ENCODE measurements at places on chromosomes 4 and X.

DNA sequence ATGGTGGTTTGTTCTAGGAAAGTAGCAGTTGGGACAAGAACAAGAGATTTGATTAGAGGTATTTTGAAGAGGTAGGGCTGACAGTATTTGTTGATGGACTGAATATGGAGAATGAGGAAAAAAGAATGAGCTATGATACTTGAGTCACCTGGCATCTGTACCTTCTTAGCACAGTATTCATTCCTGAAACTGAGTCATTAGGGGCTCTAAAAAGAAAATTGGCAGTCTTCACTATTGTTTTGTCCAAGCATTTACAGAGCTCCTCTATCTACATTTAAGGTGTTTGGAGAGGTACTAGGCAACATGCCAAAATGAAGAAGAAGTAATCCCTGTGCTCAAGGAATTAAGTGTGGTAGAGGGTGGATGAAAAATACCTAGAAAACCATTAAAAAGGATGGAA, 165.8 kb downstream of the SHROOM4 start:
- no peak for DNase-seq

- no peak for DNase-seq
Observed at GRCh38 chr4:140254651-140255299, 100.8 kb upstream of the MAML3 start.

DNA sequence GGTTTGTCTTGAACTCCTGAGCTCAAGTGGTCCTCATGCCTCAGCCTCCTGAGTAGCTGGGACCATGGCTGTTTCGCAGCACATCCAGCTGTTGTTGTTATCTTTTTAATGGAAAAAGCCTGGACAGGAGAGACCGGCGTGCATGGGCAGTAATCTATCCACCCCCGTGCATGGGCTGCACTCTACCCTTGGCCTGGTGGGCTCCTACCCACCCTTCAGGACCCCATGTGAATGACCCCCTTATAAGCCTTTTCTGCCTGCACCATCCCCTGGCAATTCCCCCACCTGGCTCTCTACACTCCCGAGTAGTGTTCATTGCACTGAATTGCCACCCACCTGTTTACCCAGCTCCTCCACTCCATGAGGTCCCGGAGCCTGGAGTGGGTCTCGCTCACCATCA, 18.9 kb upstream of the HTRA3 start:
- DNase-seq, result no peak

DNA sequence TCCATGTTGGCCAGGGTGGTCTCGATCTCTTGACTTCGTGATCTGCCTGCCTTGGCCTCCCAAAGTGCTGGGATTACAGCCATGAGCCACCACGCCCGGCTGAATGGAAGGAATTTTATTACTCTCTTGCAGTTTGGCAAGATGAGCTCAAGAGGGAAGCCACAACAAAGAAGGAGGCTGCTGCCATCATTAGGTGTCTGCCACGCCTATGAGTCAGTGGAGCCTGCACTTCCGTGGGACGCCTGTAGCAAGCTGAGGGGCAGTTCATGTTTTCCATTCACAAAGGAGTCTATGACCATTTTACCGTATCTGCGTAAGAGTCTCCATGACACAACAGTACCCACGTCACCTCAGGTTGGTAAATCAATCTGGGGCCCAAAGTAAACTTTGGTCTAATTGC, 51.2 kb upstream of the CHRNA9 start:
- DNase-seq, result no peak

DNA sequence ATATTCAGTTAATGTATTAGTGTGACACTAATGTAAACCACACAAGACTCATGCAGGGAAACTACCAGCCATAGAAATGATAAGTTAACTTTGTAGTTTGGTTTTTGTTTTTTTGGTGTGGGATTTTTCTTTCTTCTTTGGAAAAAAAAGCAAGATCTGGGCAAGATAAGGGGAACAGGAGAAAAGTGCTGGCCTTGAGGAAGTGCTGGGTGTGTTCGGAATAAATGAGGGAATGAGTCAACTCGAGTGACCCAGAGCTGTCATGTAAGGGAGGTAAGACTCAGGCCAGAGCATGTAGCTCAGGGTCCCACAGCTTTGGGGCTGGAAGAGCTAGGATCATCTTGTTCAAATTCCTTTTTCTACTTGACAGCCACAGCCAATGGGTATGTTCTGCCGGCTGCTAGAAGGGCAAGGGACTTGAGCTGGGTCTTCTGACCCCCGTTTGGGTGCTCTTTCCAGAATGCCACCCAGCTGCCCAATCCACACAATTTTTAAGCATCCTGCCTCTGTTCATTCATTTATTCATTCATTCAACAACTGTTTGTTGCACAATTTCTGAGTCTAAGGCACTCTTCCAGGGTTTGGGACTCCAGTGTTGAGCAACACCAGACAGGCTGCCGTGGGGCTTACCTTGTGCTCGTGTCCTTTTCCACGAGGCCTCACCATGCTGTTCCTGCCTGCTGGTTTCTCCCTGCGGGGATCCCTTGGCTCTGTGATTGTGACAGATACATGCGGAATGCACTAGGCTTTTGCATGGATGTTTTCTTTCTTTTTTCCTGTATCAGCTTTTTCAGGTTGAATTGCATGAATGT, 54.5 kb downstream of the CLDN34 start:
- DNase-seq, result no peak

DNA sequence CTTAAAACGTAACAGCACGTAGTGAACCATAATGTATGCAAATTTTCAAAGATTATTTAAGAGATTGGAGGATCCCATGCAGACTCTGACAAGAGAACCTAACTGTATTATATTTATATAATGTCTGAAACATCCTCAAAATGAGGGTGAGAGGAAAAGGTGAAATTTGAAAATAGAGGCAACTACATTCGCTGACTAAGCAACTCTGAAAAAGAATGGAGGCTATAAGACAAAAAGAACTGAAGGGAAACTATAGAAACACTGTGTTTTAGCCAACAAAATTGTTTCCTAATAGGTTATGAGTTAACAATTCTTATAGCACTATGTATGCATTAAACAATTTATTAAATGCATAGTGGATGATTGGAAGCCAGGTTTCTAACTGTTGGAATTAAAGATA, 648.0 kb downstream of the UBE2NL start:
- no peak for DNase-seq

- DNase-seq, result no peak
Observed at GRCh38 chr4:175813821-175814220, 1.8 kb upstream of the GPM6A start.

GRCh38 chrX:45758738-45759397, 558.2 kb upstream of the DIPK2B start:
- no peak for DNase-seq

DNA sequence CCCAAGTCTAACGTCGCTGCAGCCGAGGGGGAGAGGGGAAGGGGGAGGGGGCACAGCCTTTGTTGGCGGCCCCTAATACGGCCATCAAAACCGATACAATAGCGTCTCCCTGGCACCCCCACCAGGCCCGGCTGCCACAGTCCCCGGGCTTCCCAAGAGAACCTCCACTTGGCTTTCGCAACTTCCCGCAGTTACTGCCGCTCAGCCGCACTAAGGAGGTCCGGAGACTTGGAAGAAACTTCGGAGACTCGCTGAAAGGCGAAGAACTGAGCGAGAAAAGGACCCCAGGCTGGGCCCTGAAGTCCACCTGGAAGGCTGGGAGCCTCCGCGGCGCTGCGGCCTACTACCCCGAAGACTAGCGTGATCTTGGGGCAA, 2.8 kb downstream of the NKX6-1 start:
- DNase-seq, result no peak

DNA sequence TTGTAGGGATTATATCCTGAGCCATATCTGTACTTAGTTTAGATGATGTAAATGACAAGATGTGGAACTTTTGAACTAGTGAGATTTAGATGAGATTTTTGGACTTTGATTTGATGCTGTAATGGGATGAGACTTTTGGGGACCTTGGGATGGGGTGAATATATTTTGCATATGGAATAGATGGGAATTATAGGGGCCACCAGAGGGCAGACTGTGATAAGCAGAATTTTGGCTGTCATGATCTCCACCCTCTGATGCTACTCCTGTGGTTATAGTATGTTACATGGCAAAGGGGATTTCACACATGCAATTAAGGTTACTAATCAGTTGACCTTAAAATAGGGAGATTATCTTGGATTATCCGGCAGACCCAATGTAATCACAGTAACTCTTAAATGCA, 214.0 kb upstream of the NHS start:
- DNase-seq, result no peak

DNA sequence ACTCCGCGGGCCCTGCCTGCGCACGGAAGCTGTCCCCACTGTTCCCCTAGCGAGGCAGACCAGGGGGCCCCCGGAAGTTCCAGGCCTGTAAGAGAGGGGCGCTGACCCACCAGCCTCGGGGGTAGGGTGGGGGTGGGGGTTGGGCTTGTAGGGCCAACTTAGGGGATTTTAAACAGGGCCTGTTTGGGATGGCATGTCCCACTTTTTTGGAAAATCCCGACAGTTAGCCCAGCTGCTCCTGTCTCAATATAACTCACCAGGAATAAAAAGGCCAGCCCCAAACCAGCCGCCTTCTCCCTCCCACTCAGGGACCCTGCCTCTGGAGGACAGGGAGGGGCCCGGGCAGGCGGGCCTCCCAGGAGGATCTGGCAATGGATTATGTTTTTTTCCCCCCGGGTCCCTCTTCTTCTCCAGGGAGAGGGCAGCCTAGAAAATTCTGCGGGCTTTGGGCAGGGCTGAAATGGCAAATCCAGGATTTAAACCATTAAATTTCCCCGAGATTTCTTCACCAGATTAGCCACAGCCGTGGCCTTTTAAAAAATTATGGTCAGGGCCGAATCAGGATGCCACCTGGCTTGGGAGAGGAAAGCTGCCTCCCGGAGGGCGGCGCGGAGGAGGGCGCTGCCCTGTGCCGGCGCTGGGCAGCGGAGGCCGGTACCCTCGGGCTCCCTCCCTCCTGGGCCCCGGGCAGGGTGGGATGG, 957 bp downstream of the PPP2R2C start:
- DNase-seq, result no peak

DNA sequence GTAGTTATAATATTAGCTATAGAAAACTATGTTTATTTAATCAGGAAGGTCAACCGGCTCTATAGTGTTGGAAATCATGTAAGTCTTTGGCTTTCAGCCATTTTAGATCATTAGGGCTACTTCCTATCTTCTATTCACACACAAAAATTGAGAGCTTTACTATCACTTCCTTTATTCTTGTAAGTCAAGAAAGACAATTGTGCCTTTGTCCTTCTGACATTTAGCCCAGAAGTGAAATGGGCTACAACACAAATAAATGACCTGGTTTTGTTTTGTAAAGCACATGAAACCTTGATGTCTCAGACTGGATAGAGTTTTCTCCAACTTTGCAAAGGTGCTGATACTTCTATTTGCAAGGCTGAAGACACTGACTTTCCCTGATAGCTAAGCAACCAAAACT, 122.4 kb upstream of the ACSL4 start:
- no peak for DNase-seq

GRCh38 chr4:51884055-51884454, 41.1 kb downstream of the DCUN1D4 start:
- no peak for DNase-seq

- no peak for DNase-seq
Observed at GRCh38 chr4:6674500-6675149, 19.1 kb upstream of the S100P start.

DNA sequence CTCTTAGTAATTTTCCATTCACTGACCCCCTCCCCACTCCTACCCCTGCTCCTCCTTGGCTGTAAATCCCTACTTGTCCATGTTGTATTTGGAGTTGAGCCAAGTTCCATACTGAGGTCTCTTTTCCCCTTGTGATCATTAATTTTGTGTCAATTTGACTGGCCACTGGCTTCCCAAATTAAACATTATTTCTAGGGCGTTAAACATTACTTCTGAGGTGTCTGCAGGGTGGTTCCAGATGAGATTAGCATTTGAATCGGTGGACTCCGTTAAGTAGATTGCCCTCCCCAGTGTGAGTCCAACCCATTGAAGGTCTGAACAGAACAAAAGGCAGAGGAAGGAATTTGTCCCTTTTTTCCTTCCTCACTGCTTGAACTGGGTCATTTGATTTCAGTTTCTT, 25.7 kb downstream of the SLC39A8 start:
- DNase-seq, result no peak

- DNase-seq, result no peak
Observed at GRCh38 chr4:24241511-24241910, 342.8 kb downstream of the DHX15 start.

DNA sequence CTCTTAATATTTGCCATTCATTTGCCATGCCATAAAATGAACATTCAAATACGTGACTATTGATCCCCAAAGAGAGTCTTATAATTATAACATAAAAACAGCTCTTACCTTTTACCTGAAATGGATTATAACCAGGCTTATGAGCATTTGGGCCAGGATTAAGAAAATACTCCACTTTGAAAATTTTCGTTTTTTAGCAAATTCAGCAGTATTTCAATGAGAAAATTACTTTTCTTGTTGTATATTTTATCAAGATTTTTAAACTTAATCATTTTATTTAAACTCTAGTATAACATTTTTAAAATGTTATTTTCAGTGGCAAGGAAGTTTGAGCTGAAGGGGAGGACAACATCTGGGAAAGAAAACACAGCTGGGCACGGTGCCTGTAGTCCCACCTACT, 59.0 kb upstream of the RAPGEF2 start:
- no peak for DNase-seq

GRCh38 chr4:47819178-47819577, 18.7 kb downstream of the CORIN start:
- no peak for DNase-seq

- DNase-seq, result no peak
Observed at GRCh38 chr4:80127870-80128419, 54.9 kb upstream of the ANTXR2 start.

DNA sequence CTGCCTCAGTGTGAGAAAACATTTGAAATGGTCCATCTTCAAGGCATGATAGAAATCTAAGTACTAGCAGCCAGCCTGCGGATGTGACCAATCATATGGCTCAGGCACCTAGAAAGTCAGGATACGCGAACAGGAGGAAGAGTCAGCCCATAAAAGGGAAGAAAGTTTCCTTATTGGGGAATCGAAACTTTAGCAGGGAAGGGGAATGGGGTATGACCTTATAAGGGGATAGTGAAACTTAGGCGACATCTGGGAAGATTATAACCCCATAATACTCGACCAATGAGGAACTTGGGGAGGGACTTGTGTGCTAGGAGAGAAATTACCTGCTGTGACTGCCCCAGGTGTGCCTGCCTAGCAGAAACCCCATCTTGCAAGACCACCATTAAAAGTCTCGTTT, 26.2 kb upstream of the PYURF start:
- DNase-seq, result no peak

- no peak for DNase-seq
Observed at GRCh38 chr4:183563874-183564273, 59.0 kb downstream of the ING2 start.

GRCh38 chrX:102833136-102833535, 103.9 kb upstream of the RAB40AL start:
- DNase-seq, result no peak

- DNase-seq, result no peak
Observed at GRCh38 chr4:22483551-22483981, 32.3 kb downstream of the ADGRA3 start.

- no peak for DNase-seq
Observed at GRCh38 chr4:19683426-19683825, 568.3 kb upstream of the SLIT2 start.
